ENCODE measurements at places on chromosomes 4 and X.

DNA sequence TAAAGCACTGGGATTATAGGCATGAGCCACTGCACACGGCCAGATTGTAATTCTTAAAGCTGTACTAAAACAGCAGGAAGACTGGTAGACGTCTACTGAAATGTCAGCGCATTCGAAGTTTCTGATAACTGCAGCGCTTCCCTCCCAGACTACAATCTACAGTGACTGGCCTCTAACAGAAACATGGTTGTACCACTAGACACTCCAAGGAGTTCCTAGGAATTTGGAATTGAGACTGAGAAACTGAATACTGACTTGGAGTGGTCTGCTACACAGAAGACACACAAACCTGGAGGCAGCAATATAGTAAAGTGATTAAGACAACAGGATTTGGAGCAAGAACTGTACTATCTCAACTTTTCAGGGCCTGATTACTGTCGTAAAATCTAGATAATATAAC is 937 bp downstream of the HELQ start:
- DNase-seq, result no peak

DNA sequence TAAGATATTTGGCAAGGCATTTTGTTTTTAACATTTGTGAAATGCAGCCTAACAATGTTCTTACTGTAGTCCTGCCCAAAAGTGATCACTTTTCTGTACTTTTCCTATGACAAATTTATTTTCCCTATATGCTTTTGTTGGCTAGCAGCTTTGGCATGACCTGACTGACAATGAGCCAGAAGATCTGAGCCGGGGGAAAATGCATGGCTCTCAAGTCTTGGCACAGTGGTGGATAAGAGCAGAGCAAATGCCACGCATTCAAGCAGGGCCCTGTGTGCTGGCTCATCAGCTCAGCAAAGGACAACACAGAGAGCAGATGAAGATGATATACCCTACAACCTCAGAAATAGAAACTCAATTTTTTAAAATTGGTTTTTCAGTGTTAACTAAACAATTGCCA is 187.3 kb downstream of the ANAPC10 start:
- DNase-seq, result no peak

DNA sequence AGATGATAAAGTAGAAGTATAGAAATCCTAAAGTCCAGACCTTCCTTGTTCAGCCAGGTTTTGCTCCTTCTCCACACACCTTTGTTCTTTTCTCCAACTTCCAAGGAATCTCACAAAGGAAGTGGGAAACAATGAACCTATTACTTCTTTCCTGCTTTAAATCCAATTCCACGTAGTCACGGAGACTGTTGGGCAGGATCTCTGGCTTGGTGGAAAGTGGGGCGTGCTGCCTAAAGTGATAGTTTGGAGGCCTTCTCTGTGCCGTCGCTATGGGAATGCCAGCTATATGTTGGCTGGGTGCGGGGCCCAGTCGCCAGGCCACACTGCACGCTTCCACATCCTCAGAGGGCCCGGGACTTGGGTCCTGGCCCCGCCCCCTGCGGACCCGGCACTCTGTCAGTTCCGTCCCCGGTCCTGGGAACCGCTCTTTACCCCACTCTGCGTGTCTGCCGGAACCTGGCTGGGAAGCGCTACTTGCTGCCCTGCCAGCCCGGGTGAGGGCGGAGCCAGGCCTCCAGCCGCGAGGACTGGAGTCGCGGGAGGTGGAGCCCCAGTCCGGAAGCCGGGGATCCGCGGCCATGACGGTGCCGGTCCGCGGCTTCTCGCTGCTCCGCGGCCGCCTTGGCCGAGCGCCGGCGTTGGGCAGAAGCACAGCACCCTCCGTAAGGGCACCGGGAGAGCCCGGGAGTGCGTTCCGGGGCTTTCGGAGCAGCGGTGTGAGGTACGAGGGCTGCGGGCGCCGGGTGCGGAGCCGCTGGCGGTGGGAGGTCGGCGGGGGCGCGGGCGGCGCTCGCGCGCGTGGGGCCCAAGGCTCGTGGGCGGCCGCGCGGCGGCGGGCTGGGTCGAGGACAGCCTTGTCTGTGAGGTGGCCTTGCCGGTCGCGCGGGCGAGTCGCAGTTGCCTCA is at the start of gene MTHFD2L:
Gene MTHFD2L (plus strand): TSS at position 558 of the 905 bp plus-strand sequence. CDS start 21 bp downstream, at position 579.
- peak; percentile 78 for DNase-seq

DNA sequence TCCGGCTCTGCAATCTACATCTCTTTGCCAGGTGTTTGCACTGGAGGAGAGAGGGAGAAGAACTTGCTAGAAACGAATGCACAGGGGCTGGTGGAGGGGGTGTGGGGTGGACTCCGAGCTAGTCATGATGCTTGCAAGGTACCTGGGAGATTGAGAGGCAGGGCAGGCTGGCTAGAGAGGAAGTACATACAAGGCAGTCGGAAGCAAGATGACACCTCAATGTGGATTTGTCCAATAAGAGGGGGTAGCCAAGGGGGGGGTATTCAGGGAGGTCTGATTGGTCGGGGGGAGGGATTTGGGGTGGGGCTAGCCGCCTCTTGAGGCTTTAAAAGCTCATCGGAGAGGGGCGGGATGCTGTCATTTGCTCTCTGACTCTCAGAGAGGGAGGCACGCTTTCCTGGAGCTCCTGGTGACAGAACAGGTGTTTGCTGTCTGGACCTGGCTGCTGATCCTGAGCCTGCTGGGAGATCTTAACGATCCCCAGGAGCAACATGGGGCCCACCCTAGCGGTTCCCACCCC is at the start of gene GPR50:
Gene GPR50 (plus strand): TSS at position 354 of the 520 bp plus-strand sequence. CDS start 138 bp downstream, at position 492.
- no peak for DNase-seq

GRCh38 chr4:102518703-102519131 is 17.6 kb downstream of the NFKB1 start:
- no peak for DNase-seq

- no peak for DNase-seq
These were observed 584.2 kb upstream of the INTU start for GRCh38 chr4:127048376-127049044.

DNA sequence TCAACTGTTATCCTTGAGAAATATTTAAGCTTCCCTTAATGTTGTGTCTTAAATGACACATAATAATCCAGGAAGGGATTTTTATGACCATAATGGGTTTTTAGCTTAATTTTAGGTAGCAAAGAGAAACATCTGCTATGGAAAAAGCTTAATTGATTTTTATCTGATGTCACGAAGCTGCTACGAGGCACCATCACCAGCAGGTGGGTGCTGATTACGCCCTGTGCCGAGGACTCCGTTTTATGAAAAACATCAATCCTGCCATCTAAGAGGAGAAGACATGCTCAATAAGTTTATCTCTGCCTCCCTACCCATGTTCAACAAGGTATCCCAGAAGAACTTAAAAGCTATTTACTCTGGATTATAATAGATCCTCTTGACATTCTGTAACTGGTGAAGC is 280.6 kb upstream of the ZFP42 start:
- DNase-seq, result no peak

DNA sequence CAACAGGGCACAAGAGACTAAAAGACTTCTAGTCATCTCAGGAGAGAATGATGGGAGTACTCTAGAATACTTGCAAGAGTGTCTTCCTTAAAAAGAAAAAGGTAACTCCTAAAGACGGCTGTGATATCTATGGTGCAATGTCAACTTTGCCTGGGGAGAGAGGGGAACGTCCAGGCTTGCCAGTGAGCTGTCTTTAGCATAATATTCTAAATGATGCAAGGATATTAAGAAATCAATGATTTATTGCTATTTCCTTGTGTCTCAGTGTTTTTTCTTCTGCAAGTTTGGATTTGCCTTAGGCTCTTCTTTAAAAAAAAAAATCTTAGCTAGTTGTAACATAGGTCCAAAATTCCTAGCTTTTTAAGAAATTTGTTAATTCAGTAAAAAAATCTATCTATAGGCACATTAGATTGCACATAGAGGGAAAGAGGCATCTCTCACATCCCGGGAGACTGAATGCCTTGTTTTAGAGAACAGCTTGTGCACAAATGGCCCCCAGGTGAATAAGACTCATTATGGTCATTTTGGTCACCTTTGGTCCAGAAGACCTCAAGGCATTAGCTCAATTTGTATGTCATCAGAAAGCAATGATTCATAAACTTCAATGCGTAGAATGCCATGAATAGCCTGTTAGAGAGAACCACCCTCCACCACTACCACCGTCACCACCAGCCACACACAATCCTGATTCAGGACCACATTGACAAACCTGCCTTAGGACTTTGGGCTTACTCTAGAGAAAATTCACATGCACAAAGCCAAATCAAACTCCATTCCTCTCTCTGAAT is 104.1 kb downstream of the PALLD start:
- no peak for DNase-seq

DNA sequence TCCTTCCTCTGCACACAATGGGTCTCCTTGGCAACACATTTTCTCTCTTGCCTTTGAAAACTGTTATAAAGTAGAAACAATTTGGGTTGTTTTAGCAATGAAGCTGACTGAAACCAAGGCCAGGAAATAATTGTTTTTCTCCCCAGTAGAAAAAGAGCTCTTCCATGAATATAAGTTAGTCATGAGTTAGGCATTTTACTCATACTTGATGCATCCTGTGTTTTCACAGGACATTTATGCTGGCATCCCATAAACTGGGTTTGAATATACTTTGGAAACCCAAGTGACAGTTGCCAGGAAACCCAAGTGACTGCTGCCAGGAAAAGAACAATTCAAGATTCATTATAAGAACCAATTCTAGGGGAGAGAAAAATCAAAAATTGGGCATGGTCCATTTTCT is 128.6 kb upstream of the NPY2R start:
- DNase-seq, result no peak

- no peak for DNase-seq
These were observed 210.7 kb downstream of the PRR32 start for GRCh38 chrX:127030016-127030748.

GRCh38 chr4:77833126-77833724 is 14.1 kb upstream of the CNOT6L start:
- no peak for DNase-seq

DNA sequence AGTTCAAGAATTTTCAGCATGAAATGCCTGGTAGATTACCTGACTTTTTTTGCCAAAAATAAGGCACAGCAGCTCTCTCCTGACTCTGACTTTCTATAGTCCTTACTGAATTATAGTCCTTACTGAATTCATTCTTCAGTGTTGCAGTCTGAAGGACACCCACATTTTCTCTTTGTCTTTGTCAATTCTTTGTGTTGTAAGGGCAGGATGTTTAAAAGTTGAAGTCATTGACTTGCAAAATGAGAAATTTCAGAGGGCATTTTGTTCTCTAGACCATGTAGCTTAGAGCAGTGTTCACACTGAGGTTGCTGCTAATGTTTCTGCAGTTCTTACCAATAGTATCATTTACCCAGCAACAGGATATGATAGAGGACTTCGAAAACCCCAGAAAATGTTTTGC is 168.0 kb downstream of the SOWAHB start:
- DNase-seq, result no peak

DNA sequence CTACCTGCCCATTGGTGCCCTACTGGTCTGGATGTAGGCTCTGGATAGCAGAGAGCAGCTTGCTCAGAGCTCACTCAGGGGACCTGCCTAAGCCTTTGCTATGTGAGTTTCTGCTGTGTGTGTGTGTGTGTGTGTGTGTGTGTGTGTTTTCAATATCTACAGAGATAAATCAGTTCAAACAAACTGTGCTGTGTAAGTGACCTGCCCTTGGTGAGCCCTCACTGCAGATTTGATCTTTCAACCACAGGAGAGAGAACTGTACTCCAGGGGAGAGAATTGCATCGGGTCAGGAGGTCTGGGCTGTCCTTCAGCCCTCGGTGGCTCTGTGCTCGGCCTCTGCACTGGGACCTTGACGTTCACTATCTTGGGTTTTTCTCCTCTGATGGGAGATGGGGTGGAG is 35.0 kb upstream of the CDKN2AIP start:
- DNase-seq, result no peak

- DNase-seq, result no peak
These were observed 129.8 kb downstream of the MXRA5 start for GRCh38 chrX:3216581-3217180.

DNA sequence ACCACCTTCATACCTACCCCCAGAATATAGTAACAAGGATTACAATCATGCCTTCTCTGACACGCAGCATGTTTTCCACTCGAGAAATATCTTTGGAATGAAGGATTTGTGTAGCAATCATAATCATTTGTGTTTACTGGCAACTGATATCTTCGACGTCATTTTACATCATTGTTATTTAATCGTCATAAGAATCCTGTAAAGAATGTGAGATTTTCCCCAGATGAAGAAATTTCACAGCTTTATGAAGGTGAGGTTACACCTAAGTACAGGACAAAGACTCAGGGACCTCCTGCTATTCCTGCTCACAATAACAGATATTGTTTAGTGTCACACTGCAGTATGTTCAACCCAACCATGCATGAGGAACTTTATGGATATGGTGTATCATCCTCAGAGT is 198.2 kb upstream of the LDB2 start:
- DNase-seq, result no peak

DNA sequence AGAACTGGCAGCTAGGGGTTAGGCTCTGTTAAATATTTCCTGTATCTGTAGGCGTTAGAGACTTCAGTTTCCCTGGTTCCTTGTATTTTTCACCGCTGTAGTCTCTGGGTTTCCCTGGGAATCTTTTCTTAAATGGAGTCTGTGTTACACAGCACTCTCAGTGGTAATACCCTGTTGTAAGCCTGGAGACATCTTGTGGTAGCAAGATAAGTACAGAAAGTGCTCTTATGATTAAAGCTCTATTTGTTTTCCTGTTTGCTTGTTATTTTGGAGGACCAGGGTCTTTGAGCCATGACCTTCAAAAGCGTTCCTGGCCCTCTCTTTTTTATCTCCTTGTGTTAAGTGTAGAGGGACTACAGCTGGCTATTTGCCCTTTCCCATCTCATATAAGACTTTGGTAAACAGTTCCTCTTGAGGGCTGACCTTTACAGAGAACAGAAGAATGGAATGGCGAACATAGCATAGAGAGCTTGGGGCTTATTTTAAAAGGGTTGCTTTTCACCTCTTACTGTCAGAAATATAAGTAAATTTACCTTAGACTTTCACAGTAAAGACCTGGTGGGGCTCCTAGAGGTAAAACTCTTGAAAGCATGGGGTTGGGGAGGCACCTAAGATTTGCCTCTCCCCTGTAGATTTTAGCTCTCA is 782.5 kb downstream of the FAT4 start:
- no peak for DNase-seq

- no peak for DNase-seq
These were observed 206.3 kb upstream of the SPANXN4 start for GRCh38 chrX:142819461-142819860.

GRCh38 chr4:52187603-52188002 is 136.5 kb downstream of the SPATA18 start:
- no peak for DNase-seq

GRCh38 chrX:77446908-77447652 is at the start of gene FGF16:
TSS of gene FGF16 (plus strand) at chrX:77447389. CDS start at chrX:77447675, 286 bp downstream.
- no peak for DNase-seq

- DNase-seq, result no peak
These were observed 115.1 kb downstream of the CPEB2 start for GRCh38 chr4:15117270-15117946.

DNA sequence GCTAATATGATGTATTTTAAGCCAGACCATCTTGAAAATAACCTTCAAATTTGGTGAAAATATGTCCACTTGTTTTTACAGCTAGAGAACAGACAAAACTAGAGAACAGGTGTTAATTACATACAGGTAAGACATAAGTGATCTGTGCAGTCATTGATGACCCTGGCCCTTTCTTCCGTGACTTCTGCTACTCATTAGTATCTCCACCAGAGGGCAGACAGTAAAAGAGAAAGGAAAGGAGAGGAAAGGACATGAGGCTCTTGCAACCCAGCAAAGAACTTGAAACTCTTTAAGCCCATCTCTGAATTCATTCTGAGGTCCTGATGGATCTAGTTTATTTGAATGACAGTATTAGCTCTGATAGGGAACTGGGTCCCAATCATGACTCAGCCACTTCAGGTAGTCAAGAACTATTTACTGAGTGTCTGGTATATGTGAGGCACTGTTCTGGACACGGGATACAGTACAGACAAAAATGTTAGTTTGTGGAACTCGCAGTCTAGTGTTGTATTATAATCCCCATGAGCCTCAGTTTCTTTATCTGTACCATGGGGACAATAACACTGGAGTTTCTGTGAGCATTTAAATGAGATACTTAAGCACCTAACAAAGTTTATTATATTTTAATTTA is 121.0 kb upstream of the TEX13D start:
- no peak for DNase-seq

All from SW 1271 (cell line).